ENCODE measurements at places on chromosomes 2 and 18. TPM values are rescaled to one million over a fixed set of nuclear protein-coding genes. Genes with fewer than 3 reads are reported as not detected.

The SCN9A gene
- 0.15 TPM for total RNA-seq

The GPAT2 gene
- 2.8 TPM for total RNA-seq

The ACTG2 gene
- 0.15 TPM for total RNA-seq

The FER1L5 gene
- total RNA-seq: 0.34 TPM

The CREG2 gene
- 0.31 TPM for total RNA-seq

The CTNNA2 gene
- total RNA-seq: not detected

The CYS1 gene
- total RNA-seq: 1.3 TPM

The DIPK1C gene
- total RNA-seq: not detected

The STAT4 gene
- 4.5 TPM for total RNA-seq

The C2orf80 gene
- total RNA-seq: not detected

The CACNB4 gene
- 0.08 TPM for total RNA-seq

The ERBB4 gene
- not detected for total RNA-seq

The OSR1 gene
- total RNA-seq: 8.1 TPM

The SNORC gene
- total RNA-seq: 1.2 TPM

The CNGA3 gene
- total RNA-seq: not detected

The WNT6 gene
- not detected for total RNA-seq

The NEU4 gene
- not detected for total RNA-seq

The RBM43 gene
- 0.99 TPM for total RNA-seq

The PLA2R1 gene
- total RNA-seq: 4.5 TPM

The THSD7B gene
- not detected for total RNA-seq

The TUBA4B gene
- not detected for total RNA-seq

The RPIA gene
- 3.6 TPM for total RNA-seq

The KIF5C gene
- total RNA-seq: under 0.01 TPM

The CCDC93 gene
- 5.4 TPM for total RNA-seq

The ITPRIPL1 gene
- total RNA-seq: 1.0 TPM

The SERPINB13 gene
- total RNA-seq: 8.0 TPM

The RESP18 gene
- total RNA-seq: not detected

The C1QL2 gene
- not detected for total RNA-seq

The SERTAD2 gene
- 10.6 TPM for total RNA-seq

The C2orf66 gene
- not detected for total RNA-seq

The COLEC12 gene
- total RNA-seq: 0.38 TPM

The IL1R2 gene
- total RNA-seq: 12.9 TPM

The DUSP19 gene
- 1.1 TPM for total RNA-seq

The MBD2 gene
- 45.1 TPM for total RNA-seq

The AGXT gene
- total RNA-seq: not detected

The LAMA1 gene
- 20.2 TPM for total RNA-seq

The RAB12 gene
- 53.6 TPM for total RNA-seq

The CLHC1 gene
- 3.9 TPM for total RNA-seq

The CPLX4 gene
- not detected for total RNA-seq

The RGPD5 gene
- 8.5 TPM for total RNA-seq

The GDF7 gene
- not detected for total RNA-seq

The NR4A2 gene
- total RNA-seq: 0.31 TPM

The DIS3L2 gene
- 10.4 TPM for total RNA-seq

The ACKR3 gene
- 1.4 TPM for total RNA-seq

The ZNF396 gene
- 0.08 TPM for total RNA-seq

The ZSWIM2 gene
- not detected for total RNA-seq

The HOXD13 gene
- not detected for total RNA-seq

The TBR1 gene
- total RNA-seq: not detected

The ACAA2 gene
- 15.2 TPM for total RNA-seq

The CEBPZ gene
- total RNA-seq: 55.4 TPM

Measured in hair follicular keratinocyte (primary cell).